ENCODE measurements at places on chromosomes 2 and 18. TPM values are rescaled to one million over a fixed set of nuclear protein-coding genes. Genes with fewer than 3 reads are reported as not detected.

COBLL1 gene
- total RNA-seq, result 3.9 TPM

LYPD6 gene
- 0.06 TPM for total RNA-seq

ILKAP gene
- 40.5 TPM for total RNA-seq

WDR7 gene
- 3.1 TPM for total RNA-seq

GNLY gene
- total RNA-seq, result not detected

TLX2 gene
- 0.44 TPM for total RNA-seq

PHOSPHO2 gene
- 3.2 TPM for total RNA-seq

Measured in A549 treated with CORT108297 at 1 μM for 4 hours (cell line).